ENCODE measurements at places on chromosomes 1 and 21.

- DNase-seq = no peak
Observed at GRCh38 chr1:91783423-91784170, 102.4 kb downstream of the TGFBR3 start.

DNA sequence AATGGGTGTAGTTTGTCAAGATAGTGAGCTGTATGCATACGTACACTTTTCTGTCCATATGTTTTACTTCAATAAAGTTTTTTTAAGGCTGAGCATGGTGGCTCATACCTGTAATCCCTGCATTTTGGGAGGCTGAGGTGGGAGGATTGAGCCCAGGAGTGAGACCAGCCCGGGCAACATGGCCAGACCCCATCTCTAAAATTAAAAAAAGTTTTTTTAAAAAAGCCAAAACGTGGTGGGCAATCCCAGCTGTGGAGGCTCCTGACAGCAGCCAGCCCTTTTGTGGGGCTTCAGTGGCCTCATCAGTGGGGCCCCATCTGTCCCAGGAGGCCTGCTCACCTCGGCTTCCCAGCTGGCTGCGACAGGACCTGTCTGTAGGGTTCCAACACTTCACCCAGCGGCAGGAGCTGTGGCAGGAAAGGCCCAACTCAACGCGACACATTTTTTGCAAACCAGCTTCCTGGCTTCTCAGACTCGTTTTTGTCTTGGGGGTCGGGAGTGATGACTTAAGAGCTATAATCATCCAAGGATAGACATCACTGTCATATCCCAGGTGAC is 56.9 kb upstream of the LBR start:
- DNase-seq = no peak

- no peak for DNase-seq
Observed at GRCh38 chr1:53049574-53049967, 12.4 kb upstream of the PODN start.

- DNase-seq = no peak
Observed at GRCh38 chr1:214848101-214848500, 234.4 kb upstream of the KCNK2 start.

DNA sequence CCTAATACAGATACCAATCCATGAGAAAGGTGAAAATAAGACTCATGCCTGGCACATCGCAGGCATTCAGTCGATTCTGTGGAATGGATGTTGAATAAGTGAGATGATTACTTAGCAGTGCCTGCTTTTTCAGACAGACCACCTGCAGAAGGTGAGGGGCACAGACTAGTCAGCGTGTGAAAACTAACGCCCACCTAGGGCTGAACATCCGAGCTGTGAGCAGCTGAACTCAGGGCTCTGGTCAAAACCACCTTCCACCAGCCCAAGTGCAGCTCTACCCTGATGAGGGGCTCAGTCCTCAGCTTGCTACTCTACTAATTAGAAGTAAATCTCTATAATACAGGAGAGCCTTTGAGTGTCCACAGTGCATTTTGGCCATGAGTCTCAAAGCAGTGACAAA is 32.5 kb downstream of the LMX1A start:
- DNase-seq = no peak

GRCh38 chr21:23963454-23963853 is 1643.8 kb downstream of the MRPL39 start:
- no peak for DNase-seq
